Left colon (tissue), 2 donors: ENCODE measurements at places on chromosomes 5 and 9. TPM values are rescaled to one million over a fixed set of nuclear protein-coding genes. Genes with fewer than 3 reads are reported as not detected.

Gene MEGF10
- total RNA-seq: 0.49 TPM

Gene DPYSL3
- total RNA-seq: 10.0 TPM

Gene YTHDC2
- 23.2 TPM for total RNA-seq

Gene TNFSF8
- 0.24 TPM for total RNA-seq

Gene MIGA2
- 68.3 TPM for total RNA-seq

Gene TMEM215
- not detected for total RNA-seq

Gene C9orf72
- 10.7 TPM for total RNA-seq

Gene OR1Q1
- not detected for total RNA-seq

Gene DCAF10
- total RNA-seq: 26.9 TPM

Gene RORB
- total RNA-seq: 0.34 TPM

Gene NR5A1
- total RNA-seq: not detected

Gene STARD4
- total RNA-seq: 54.9 TPM

DNA sequence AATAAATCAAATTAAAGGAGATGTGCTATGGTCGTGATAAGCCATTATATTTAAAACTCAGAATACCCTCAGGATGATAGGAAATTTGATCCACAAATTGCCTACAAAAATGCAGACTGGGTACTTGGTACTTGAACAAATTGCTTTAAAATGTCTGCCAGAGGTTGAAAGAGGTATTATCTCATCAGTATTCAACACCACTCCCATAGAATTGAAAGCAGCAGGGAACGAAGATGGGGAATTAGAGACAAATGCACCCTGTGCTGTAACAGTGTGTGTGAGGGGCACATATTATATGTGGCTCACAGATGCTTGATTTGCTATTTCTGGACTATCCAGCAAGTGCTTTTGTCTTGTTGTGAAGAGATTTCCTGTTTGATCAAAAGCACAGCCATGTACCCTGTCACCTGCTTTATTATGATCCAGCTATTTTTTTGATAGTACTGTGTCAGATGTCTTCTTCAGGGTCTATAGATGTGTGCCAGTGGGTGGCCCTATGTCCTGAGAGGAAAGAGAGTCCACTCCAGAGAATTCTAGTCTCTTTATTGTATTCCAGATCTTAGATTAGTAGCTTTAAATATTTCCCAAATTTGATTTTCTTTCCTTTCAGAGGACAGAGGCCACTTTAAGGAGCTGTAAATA is 120.1 kb downstream of the XRCC4 start:
- no peak for DNase-seq

- DNase-seq: no peak
These were observed 43.8 kb upstream of the CTSL start for GRCh38 chr9:87682085-87682484.

GRCh38 chr9:109861918-109862317 is 81.9 kb downstream of the PALM2AKAP2 start:
- DNase-seq: no peak

DNA sequence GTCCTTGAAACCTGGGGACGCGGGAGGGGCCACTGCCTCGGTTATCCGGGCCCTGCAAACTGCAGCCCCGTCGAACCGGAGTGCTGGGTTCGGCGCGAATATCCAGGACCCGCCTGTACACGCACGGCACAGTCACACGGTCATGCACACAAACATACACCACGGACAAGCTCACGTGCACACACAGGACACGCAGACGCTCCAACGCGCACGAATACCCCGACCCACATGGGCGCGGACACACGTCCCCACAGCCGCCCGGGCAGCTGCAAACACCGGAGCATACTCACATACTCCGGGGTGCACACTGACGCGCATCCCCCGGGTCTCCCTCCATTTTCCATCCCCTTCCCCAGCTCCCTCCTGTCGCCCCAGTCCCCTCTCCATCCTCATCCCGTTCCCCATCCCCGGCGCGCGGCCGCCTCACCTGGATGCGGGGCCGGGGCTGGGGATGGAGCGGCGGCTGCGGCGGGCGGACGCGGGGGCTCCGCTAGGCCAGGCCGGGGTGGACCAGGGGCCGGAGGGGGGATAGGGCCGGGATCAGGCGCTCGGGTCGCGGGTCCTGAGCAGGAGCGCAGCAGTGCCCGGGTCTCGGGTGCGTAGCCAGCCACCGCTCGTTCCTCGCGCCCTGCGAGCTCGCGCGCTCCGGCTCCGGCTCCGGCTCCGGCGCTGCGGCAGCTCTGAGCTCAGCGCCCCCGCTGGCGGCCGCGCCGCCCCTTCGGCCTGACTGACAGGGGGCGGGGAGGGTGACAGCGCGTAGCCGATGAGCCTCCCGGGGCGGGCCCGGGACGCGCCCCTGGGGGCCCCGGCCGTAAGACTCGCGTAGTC is at the start of the genes EIF4E1B and SNCB:
Gene EIF4E1B, plus strand, starts transcription at position 823 of the 828 bp plus-strand sequence. CDS start 12,113 bp downstream, outside the sequence.
Gene SNCB, minus strand, starts transcription at position 682 of the 828 bp plus-strand sequence. CDS start 880 bp downstream, outside the sequence.
- DNase-seq: no peak

DNA sequence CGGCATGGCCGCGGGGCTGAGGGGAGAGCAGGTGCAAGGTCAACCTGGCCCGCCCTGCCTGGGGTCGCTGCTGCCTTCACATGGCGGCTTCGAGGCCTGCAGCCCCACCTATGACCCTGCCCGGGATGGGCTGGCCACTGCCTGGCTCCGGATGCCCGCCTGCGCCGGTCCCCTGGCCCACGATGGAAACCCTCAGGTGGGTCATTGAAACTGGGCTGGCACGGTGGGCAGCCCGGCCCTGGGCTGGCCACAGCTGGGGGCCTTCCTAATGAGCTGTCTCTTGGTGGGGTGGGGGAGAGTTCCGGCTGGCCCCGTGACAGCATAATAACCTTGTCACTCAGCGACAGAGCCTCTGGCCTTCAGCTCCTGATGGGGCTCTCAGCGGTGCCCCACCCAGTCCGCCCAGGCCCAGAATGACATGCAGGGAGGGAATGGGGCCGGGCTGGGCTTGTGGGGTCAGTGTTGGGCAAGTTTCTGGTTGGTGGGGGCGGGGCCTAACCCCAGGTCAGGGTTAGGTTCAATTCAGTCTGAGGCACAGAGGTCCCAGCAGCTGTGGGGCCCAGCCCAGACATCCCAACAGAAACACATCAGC is at the start of gene CCDC187:
Gene CCDC187, minus strand, starts transcription at position 270 of the 592 bp plus-strand sequence. Its CDS starts 264 bp downstream, at position 6.
- DNase-seq: no peak

DNA sequence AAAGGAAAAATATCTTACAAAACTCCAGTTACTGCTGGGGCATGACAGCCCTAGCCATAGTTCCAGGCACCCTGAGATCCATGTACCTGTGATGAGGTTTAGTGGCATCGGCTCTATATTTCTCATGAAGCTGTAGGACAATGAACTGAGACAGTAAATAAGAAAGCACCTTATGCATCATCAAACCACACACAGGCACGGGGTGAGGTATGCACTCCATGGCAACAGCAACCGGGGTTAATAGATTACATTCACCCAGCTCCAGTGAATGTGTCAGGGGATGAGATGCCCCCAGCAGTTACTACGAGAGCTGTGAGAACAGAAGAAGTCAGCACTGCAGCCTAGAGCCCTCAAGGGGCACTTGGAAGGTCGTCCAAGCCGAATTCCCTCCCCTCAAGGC is 162.0 kb upstream of the S1PR3 start:
- DNase-seq: no peak

DNA sequence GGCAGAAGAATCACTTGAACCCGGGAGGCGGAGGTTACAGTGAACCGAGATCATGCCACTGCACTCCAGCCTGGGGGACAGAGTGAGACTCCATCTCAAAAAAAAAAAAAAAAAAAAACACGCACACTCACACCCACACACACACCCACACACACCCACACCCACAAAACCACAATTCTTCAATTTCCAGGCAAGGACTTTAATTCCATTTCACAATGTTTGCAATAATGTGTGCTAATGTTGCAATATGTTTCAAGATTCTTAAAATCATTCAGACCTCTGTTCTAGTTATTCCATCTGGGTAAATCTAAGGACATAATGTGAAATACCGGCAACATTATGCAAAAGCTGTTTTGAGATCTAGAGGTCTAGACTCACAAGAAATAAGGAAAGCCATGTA is 28.3 kb downstream of the CCDC69 start:
- DNase-seq: no peak

GRCh38 chr5:160325716-160326115 is 13.4 kb upstream of the CCNJL start:
- DNase-seq: no peak

- DNase-seq: no peak
These were observed 1.3 kb downstream of the RANBP3L start for GRCh38 chr5:36300191-36300926.

- DNase-seq: no peak
These were observed 269.4 kb upstream of the PANK3 start for GRCh38 chr5:168848569-168848968.

GRCh38 chr5:32520356-32520755 is 65.0 kb upstream of the SUB1 start:
- no peak for DNase-seq

GRCh38 chr9:92717201-92718085 is 47.2 kb downstream of the BICD2 start:
- peak; percentile 11 for DNase-seq

GRCh38 chr5:157345485-157345884 is 79.6 kb downstream of the CYFIP2 start:
- no peak for DNase-seq

DNA sequence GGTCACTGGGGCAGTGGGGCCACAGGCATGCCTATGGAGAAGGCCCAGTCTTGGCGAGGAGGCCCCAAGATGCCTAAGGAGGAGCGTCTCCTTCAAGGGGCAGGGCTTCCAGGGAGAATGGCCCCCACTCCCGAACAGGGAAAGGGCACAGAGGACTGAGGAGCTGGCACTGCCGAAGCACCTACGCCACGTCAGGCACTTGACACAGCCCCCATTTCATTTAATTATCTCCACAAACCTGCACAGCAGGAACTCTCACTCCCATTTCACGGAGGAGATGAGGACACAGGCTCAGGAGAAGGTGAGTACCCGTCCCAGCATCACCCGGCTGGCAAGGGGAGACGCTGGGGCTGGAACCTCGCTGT is 26.0 kb downstream of the EGR1 start:
- no peak for DNase-seq

GRCh38 chr9:32526041-32526706 is at the start of gene RIGI:
Gene RIGI, minus strand, starts transcription at chr9:32526196. Its CDS starts 30 bp downstream, at chr9:32526166.
- DNase-seq: peak; percentile 95

GRCh38 chr5:93715327-93715726 is 26.1 kb downstream of the POU5F2 start:
- DNase-seq: no peak

DNA sequence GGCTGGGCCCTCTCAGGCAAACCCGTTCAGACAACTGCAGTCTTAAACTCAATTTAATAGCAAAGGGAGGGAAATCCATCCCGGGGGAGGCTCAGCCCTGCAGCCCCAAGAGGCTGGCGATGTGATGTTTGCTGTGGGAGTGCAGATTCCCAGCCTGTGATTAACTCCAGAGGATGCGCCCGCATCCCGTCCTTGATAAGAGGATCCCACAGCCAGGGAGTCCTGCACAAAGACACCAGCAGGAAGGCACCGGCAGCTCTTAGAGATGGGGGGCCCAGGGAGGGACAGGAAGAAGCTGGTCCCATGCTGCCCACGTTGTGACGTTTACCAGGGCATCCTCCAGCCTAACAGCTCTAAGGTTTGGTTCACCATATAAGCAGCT is 64.7 kb downstream of the MRPL36 start:
- DNase-seq: no peak

- DNase-seq: no peak
These were observed 53.9 kb upstream of the TMEM171 start for GRCh38 chr5:73066466-73066865.

GRCh38 chr5:72468606-72469005 is 38.6 kb downstream of the ZNF366 start:
- no peak for DNase-seq

GRCh38 chr5:177446200-177447065 is at the start of gene PRR7:
Gene PRR7, plus strand, starts transcription at chr5:177446814. Its CDS starts 8,254 bp downstream, at chr5:177455068.
- DNase-seq: peak; percentile 74

- DNase-seq: peak; percentile 74
These were observed 41.8 kb downstream of the GRAMD2B start for GRCh38 chr5:126464959-126465358.

GRCh38 chr9:4009006-4009511 is 290.8 kb downstream of the GLIS3 start:
- DNase-seq: no peak

GRCh38 chr5:149323621-149324205 is 21.6 kb upstream of the GRPEL2 start:
- no peak for DNase-seq
